ENCODE measurements at places on chromosomes 2 and 18.

- no peak for DNase-seq
Measured at GRCh38 chr18:13019301-13019700, 28.1 kb downstream of the CEP192 start.

DNA sequence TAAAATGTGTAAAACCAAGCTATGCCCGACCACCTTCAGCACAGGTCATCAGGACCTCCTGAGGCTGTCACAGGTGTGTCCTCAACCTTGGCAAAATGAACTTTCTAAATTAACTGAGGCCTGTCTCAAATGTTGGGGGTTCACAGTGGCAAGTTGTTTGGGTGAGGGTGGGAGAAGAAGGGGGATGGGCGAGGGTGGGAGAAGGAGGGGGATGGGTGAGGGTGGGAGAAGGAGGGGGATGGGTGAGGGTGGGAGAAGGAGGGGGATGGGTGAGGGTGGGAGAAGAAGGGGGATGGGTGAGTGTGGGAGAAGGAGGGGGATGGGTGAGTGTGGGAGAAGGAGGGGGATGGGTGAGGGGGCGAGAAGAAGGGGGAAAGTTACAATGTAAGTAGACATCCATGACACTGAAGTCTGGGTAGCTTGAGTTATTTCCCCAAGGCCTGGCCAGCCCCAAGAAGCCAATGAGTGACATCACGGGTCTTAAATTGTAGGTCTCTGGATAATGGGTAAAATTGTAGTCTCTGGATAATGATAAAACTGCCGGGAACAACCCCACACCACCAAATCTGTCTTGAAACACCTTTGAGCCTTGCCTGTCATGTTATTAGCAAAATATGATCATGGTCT, 56.3 kb downstream of the TIMM21 start:
- no peak for DNase-seq

GRCh38 chr2:241035818-241036396, 37.5 kb downstream of the SNED1 start:
- DNase-seq, result no peak

GRCh38 chr2:181319286-181319685, 137.9 kb upstream of the ITGA4 start:
- DNase-seq, result no peak

DNA sequence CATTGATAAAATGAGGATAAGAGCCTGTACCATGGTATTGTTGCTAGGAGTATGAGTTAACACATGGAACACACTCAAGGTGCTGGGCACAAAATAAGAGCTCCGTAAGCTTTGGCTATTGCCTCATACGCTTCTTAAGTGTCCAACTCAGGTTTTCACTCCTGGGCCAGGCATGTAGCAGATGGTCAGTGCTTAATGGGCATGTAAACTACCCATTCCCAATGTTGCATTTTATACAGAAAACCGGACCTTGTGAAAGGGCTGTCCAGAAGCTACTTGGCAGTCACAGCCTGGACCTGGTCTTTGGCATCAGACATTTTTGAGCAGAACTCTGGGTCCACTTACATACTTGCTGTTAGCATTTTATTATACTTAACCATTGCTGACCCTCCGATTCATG, 26.9 kb downstream of the MGAT5 start:
- DNase-seq, result no peak

- no peak for DNase-seq
Measured at GRCh38 chr18:67818432-67818831, 301.9 kb upstream of the DSEL start.

- DNase-seq, result no peak
Measured at GRCh38 chr18:33184958-33185357, 255.6 kb downstream of the CCDC178 start.

DNA sequence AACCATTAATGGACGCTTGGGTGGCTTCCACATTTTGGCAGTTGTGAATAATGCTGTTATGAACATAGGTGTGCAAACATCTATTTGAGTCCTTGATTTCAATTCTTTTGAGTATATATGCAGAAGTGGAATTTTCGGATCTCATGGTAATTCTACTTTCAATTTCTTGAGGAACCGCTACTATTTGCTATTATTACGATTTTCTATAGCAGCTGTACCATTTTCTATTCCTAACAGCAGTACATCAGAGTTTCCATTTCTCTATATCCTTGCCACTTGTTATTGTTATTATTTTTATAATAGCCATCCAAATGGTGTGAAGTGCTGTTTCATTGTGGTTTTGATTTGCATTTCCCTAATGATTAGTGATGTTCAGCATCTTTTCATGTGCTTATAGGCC, 69.5 kb downstream of the KIF5C start:
- no peak for DNase-seq

GRCh38 chr2:69459936-69460335, 22.7 kb upstream of the NFU1 start:
- DNase-seq, result no peak

- peak; percentile 25 for DNase-seq
Measured at GRCh38 chr2:1826226-1826905, 82.1 kb upstream of the PXDN start.

- DNase-seq, result no peak
Measured at GRCh38 chr2:67674668-67675067, 277.5 kb downstream of the ETAA1 start.

GRCh38 chr2:156017341-156017885, 315.1 kb downstream of the NR4A2 start:
- no peak for DNase-seq

DNA sequence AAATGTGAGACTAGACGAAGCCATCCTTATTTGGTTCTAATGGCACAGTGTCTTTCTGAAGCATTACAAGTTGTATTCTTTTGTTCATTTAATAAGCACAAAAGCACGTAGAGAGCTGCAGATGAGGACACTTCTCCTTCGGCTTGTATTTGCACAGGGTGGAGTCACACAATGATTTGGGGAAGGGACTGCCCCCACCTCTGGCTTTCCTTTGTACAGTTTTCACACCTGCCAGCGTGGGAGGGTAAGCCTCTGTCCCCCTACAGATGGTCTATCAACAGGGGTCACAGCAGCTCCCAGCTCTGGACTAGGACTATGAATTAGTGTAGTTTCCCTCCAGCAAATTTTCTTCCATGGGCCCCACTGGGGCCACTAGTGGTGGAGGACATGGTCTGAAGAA, 108.2 kb upstream of the KLHL14 start:
- DNase-seq, result no peak

GRCh38 chr2:182324665-182325064, 102.2 kb downstream of the PDE1A start:
- DNase-seq, result no peak

GRCh38 chr2:82257796-82258555, 1953.4 kb upstream of the LRRTM1 start:
- no peak for DNase-seq

- no peak for DNase-seq
Measured at GRCh38 chr2:227177592-227178336, 13.3 kb downstream of the COL4A3 start.

DNA sequence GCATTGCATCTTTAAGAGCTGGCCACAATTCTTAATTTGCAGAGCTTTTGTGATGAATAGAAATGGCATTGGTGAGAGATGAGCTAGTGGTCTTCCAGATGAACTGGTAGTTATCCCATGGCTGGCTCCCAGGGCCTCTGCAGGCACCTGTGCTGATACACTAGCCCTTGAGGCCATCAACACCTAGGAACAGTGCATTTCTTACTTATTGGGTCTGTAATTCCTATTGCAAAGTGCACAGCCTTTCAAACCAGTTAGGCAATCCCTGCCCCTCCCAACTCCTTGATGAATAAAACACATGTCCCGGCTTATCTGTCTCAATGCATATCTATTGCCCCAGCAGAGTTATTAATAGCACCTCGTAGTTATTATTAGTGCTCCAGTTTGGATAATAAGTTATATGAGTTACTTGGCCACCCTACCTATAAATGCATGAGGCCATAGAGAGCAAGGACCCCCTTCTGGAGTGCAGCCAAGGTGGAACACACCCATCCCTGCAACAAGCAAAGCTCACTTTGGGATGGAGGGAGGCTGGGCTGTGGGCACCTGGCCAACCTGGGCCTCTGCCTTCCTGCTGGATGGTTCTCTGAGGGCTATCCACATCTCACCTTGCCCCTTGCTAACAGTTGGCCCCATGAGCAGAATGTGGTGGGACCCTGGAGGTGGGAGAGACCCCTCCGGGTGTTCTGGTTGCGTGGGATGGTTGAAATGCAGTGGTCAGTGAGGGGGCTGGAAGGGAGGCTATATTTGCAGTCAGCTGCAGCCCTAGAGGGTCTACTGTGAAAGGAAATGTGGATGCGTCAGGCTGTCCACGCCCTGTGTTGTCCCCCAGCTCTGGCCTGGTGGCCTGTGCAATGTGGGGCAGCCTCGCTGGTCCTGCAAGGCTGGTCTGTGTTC, 455.9 kb upstream of the HS6ST1 start:
- no peak for DNase-seq

DNA sequence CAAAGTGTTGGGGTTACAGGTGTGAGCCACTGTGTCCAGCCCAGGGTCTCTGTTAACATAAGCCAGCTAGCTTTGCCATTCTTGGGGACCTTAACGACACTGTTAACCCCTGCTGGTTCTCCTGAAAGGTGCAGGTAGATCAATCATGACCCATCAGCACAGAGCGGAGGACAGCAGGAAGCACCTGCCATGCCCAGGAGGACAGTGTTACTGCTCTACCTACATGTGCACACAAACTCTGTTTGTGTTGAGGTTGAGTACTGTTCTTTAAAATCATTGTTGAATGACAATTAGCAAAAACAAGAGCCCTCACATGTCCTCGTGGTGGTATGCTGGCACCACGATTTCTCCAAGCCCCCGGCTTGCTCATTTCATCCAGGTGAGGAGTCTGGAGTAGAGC, 120.9 kb downstream of the FAM210A start:
- DNase-seq, result no peak

GRCh38 chr18:21183670-21184069, 58.4 kb upstream of the GREB1L start:
- DNase-seq, result no peak

- no peak for DNase-seq
Measured at GRCh38 chr2:227016894-227017293, 147.1 kb downstream of the COL4A4 start.

GRCh38 chr2:43136876-43137275, 89.5 kb downstream of the ZFP36L2 start:
- DNase-seq, result no peak

DNA sequence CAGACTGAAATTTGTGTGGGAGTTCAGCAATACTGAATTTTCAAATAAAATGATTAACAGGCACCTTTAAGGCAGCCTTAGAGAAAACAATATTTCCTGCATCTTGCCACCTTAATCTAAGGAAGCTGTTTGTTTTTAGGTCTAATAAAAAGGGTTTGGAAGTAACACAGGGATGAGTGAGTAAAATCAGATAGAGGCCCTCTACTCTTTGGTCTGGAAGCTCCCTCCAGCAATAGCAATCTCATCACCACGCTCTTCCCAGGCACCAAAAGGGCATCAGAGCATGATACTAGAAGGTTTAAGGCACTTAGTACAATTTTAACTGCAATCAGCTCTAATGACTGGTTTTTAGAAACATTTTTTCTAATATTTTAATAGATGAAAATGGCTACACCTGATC, 155.6 kb downstream of the VWC2L start:
- no peak for DNase-seq

DNA sequence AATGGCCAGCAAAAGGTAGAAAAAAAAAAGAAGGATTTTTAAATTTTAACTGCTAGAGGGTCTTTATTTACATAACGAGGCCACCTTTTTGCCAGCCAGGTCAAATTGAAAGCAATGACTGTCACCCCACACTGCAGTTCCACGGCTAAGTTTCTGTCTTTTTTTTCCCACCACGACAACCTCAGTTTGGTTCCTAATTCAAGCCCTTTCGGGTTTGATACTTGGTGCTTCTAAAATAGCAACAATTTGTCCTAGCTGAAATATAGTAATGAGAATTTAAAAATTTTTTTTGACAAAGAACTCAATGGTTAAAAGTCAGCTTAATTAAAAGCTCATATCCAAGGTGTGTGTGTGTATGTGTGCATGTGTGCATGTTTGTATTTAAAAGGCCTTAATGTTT, 16.4 kb upstream of the NMS start:
- no peak for DNase-seq

DNA sequence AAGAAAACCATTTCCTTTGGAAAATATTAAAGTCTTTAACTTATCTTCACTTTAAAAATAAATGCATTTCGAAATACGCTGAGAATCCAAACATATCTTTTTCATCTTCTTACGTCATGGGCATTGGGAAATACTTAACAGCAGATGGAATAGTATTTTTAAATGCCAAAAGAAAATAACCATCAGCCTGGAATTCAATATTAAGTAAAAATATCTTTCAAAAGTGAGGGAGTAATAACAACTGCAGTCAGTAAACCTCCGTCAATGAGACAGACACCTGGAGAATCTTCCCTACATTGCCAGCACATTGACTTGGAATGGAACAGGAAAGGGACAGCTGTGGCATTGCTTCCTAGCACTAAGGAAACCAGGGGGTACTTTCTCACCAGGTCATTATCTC, 290.4 kb upstream of the TNP1 start:
- DNase-seq, result no peak

- DNase-seq, result no peak
Measured at GRCh38 chr2:100046961-100047947, 95.1 kb downstream of the AFF3 start.

DNA sequence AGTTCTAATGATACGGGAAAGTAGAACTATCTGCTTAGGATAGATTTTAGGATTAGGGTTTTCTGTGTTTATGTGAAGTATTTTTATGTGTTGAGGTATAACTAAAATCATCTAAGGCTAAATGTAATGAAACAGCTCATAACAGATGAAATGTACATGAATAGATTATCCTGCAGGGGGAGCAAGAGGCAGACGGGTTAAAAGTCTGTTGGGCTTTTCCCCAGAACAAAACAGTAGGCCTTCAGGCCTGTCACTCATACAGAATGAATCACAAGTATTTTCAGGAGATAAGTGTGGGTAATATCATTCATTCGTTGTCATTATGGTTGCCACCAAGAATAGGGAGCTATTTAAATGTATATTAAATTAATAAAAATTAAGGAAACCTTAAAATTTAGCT, 107.9 kb upstream of the IL1R2 start:
- no peak for DNase-seq

DNA sequence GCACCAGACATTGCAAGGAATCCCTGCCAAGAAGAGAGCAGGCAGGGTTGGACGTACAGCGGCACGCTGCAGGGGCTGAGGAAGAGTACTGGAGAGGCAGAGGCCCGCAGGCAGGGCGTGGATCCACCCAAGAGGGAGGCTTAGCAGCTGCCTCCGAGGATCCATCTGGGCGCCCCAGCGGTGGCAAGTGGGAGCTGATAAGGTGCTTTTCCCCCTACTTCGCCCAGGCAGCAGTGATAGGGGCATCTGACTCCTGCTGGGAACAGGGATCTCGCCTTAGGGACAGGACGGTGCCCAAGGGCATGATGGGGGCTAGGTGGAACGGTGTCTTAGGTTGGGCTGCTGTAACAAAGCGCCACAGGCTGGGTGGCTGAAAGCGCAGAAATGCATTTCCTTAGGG, 67.4 kb upstream of the HS6ST1 start:
- DNase-seq, result no peak

GRCh38 chr2:221458578-221458977, 113.5 kb downstream of the EPHA4 start:
- peak; percentile 32 for DNase-seq

GRCh38 chr18:40685219-40685618, 1269.8 kb upstream of the PIK3C3 start:
- no peak for DNase-seq

- no peak for DNase-seq
Measured at GRCh38 chr2:108855194-108855593, 68.6 kb downstream of the CCDC138 start.
